Activated CD8-positive, alpha-beta memory T cell treated with anti-CD3 and anti-CD28 coated beads for 4 hours (primary cell): ENCODE measurements at places on chromosomes 2 and 18.

- DNase-seq = no peak
Measured at GRCh38 chr2:218396688-218397462, 2.8 kb upstream of the CTDSP1 start.

GRCh38 chr2:54954705-54955357 is 95.4 kb downstream of the RTN4 start:
- DNase-seq = no peak

DNA sequence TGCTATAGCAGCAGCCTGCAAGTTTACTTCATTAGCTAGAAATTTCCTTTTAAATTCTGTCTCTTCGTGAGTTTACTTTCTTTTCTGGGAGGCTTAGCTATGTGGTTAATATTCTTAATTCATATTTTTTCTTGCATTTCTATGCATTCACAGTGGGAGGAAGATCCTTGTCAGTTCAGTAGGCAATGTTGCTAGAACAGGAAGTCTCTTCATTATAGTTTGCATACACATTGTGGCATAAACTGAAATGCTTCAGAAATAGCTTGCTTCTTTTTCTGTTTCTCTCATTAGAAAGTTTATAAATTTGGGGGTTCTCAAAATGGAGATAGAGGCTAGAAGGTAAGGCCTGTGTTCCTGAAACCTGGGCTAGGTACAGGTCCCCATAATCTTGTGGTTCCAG is 8.1 kb upstream of the ARHGAP15 start:
- no peak for DNase-seq

DNA sequence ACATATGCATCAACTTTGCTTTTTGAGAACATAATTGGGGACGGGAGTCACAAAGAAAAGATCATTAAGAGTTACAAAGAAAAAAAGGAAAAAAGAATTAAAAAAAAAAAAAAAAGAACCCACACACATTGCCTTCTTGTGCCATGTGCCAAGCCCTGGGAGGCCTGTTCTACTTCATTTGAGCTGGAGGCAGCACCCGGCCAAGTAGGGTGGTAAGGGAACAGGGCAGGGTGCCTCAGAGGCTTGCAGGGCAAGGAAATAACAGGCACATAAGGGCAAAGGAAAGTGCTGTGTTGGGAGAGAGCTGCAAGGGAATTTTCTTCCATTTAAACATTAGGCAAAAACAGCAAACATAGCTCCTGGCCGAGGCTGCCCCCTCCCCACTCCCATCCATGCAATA is 418.0 kb downstream of the TMEM182 start:
- DNase-seq = no peak

- DNase-seq = no peak
Measured at GRCh38 chr2:88307817-88308216, 137.7 kb downstream of the THNSL2 start.

DNA sequence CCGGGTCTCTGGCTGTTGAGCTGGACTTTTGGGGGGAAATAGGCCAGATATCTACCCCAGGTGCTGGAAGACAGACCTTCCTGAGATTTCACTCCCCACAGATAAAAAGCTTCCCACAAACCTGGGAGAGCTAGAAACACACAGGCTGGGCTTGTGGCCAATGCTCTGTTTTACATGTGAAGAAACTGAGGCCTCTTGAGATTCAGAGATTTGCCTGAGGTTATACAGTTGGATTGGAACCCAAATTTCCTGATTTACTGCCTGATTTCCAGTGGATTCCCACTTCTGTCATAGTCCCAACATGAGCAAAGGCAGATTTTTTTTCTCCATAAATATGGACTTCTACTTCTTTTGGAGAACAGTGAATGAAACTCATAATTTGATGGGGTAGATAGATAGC is 360.2 kb downstream of the SETBP1 start:
- DNase-seq = no peak

- no peak for DNase-seq
Measured at GRCh38 chr18:76979906-76980305, 152.7 kb downstream of the MBP start.
